ENCODE measurements at places on chromosomes 4 and X.

- DNase-seq: no peak
Observed at GRCh38 chrX:24099394-24099793, 44.6 kb downstream of the EIF2S3 start.

- DNase-seq: no peak
Observed at GRCh38 chrX:31500921-31501320, 429.1 kb upstream of the FTHL17 start.

DNA sequence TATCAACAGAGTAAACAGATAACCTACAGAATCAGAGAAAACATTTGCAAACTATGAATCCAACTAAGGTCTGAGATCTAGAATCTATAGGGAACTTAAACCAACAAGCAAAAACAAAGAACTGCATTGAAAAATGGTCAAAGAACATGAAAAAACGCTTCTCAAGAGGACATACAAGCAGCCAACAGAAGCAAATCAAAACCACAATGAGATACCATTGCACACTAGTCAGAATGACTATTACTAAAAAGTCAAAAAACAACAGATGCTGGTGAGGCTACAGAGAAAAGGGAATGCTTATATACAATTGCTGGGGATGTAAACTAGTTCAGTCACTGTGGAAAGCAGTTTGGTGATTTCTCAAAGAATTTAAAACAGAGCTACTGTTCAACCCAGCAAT, 255.7 kb downstream of the TMEM47 start:
- no peak for DNase-seq

DNA sequence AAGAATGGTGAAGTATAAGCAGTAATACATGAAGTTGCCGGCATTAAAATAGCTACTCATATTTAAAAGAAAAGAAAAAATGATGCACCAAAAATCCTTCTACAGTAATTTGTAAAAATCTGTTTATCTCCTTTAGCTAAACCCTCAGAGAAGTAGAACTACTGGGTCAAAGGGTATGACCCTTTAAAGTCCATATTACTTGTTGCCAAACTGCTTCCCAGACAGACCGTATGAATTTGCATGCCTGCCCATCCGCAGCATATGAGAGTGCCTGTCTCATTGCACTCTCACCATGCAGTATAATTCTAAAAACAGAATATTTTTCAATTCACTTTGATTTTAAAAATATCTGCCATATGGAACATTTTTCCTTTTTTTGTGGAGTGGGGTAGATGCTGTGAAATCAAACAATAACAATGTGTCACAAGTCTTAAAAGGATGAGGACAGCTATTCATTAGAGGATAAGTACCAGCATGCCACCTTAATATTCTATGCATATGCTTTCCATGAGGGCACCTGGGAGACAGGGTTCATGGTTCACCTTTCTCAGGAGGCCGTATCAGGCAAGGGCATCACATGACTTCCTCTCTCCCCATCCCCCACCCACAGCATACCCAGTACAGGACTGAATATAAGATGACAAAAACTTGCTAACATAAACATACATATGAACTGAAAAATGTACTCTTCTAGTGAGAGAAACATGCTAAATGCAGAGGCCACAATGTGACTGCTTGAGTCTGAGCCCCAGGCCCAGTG, 17.8 kb downstream of the ZDHHC9 start:
- no peak for DNase-seq

DNA sequence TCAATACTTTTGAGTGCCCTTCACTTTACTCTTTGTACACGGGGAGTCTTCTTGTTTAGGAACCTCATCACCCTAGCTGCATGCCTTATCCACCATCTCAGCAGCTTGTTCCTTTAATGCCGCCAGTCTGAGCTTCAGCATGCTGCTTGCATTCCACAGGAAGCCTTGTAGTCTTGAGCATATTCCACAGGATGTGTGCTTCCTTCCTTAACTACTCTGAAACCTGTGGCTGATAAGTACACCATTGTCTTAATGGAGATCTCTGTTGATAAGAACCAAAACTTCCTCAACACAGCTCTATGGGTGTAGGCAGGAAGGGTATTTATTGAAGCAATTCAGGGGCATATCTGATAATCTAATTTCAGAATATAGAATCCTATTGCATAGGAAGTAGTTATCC, 24.4 kb upstream of the CCNI start:
- DNase-seq: no peak

DNA sequence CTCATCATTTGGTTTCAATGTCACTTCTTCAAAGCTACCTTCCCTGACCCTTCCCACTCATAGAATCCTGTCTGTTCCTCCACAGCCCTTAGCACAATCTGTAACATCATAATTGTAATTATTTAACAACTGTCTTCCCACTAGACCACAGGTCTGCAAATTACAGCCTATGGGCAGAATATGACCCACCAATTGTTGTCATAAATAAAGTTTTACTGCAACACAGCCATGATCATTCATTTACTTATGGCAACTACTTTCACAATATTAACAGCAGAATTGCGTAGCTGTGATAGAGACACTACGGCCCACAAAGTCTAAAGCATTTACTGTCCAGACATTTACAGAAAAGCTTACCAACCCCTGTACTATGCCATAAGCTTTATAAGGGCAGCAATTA, 15.9 kb downstream of the USP46 start:
- no peak for DNase-seq

DNA sequence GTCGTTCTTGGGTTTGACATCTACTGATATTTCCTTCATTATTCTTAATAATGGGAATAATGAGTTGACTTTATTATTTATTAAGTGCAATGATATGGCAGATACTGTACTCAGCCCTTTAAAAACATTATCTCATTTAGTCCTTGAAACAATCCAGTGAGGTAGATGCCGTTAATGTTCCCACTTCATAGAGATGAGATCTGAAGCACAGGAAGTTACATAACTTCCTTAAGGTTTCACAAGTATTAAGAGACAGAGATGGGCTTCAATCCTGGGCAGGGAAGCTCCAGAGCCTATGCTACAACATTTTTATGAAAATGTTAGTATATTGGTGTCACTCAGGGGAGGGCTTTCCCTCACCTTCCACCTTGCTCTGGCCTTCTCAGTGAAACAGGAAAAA, 9.7 kb upstream of the KLHL13 start:
- DNase-seq: no peak

GRCh38 chr4:26780539-26780938, 80.1 kb upstream of the STIM2 start:
- DNase-seq: no peak

GRCh38 chr4:48369248-48369647, 27.9 kb downstream of the SLAIN2 start:
- no peak for DNase-seq

DNA sequence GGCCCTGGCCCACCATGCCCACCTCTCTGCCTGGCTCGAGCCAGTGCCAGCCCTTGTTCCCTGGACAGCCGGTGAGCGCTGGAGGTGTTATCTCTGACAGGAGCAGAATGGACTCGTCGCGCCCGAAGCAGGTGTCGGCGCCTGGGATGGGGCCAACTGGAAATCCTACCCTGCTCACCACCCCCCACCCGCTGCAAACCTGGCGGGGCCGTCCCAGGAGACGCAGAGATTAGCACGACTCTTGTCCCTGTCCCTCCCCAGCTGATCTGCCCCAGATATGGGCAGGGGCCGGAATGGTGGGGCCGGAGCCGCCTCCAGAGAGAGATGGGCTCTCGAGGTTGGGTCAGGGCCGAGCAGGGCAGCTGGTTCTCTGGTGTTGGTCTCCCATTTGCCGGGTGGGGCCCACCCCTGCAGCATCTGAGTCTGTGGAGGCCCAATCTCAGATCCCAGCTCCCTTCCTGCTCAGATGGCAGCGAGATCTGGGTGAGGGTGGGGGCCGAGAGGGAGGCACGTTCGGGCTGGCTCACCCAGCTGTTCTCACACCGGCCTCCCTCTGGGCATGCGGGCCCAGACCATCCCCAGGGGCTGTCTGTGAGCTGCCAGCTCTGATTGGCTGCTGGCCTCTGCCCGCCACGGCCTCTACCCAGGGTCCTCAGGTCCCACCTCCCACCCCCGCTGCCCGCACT, 20.1 kb upstream of the FGFR3 start:
- no peak for DNase-seq

GRCh38 chr4:145482209-145483037, 770 bp downstream of the SMAD1 start:
- DNase-seq: peak; percentile 70

GRCh38 chr4:89590128-89590527, 246.8 kb downstream of the SNCA start:
- no peak for DNase-seq

DNA sequence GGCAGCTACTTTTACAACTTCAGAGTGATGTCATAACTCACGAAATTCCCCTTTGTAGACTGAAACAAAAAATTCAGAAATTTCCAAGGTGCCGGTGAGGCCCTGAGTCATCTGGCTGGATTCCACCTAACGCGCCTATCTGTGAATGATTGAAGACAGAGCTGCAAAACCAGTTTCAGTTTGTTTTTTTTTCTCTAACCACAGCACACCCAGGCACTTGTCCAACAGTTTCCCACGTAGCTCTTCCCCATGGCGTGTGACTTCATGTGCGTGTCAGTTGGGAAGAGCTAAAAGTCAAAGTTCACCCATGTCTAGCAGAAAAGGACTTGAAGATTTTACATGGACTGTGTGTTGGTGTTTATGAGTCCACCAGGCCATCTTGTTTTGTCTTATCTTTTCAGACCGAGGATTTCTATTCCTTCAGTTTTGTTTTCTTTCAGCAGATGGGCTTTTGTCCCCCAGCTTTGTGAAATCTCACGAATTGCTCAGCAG, 16.4 kb downstream of the TCEANC start:
- peak; percentile 37 for DNase-seq

- DNase-seq: no peak
Observed at GRCh38 chr4:123587983-123588494, 191.4 kb downstream of the SPRY1 start.

DNA sequence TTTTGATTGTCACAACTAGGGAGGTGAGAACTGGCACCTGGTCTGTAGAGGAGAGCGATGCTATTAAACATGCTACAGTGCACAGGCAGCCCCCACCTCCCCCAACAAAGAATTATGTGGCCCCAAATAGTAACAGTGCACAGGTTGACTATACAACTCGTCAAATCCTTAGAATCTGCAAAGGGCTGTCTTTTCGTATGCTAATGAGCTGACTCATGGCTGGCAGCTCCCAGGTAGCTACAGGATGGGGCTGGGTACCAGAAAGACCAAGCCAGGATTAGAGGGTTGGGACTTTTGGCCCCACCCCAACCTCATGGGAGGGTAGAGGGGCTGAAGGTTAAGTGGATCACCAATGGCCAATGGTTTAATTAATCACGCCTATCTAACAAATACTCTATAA, 104.7 kb upstream of the SORBS2 start:
- no peak for DNase-seq

DNA sequence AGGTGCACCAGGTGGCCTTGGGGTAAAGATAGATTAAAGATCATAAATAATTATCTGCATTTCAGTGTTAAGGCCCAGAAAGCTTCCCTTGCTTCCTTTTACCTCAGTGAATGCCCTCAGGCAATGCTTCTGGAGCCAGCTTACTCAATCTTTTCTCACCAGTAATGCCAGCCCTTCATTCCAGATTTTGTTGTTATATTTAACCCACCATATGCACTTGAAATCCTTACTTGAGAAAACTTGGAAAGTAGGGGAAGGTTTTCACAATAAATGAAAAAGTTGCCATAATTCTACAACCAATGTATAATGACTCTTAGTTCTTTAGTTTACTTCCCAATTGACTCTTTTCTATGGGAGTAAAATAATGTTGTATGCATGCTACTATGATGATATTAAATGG, 17.1 kb upstream of the PBDC1 start:
- DNase-seq: no peak

- no peak for DNase-seq
Observed at GRCh38 chrX:139850968-139851367, 81.9 kb downstream of the ATP11C start.

DNA sequence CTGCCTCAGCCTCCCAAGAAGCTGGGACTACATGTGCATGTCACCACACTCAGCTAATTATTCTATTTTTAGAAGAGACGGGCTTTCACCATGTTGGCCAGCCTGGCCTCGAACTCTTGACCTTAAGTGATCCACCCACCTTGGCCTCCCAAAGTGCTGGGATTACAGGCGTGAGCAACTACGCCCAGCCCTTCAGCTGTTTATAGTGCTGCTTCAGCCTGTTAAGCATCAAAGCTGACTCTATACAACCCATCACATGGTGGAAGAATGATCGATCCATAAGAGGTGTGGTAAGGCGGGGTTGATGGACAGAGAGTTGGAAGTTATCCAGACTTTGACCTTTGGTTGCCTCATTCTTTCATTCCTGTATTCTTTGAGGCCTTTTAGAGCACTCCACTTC, 56.2 kb upstream of the RAPGEF2 start:
- DNase-seq: no peak

- peak; percentile 25 for DNase-seq
Observed at GRCh38 chr4:46389301-46389775, 590 bp downstream of the GABRA2 start.

- DNase-seq: no peak
Observed at GRCh38 chr4:53994382-53995102, 69.9 kb downstream of the CHIC2 start.

DNA sequence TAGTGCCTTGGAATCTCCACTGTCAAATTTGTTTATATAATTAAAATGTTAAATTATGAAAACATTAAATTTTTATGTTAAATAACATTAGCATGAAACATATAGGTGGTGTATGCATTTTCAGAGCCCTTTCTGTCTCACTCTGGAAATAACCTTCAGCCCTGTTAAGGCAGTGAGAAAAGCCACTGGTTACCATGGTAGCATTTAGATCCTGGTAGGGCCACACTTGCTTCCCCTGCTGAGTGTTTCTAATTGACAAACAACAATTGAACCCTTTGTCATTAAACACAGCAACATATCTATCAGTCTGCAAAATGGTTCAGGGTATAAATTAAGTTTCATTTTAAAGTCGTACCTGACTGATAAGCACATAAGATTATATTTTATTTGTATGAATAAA, 63.5 kb downstream of the PDK3 start:
- no peak for DNase-seq

DNA sequence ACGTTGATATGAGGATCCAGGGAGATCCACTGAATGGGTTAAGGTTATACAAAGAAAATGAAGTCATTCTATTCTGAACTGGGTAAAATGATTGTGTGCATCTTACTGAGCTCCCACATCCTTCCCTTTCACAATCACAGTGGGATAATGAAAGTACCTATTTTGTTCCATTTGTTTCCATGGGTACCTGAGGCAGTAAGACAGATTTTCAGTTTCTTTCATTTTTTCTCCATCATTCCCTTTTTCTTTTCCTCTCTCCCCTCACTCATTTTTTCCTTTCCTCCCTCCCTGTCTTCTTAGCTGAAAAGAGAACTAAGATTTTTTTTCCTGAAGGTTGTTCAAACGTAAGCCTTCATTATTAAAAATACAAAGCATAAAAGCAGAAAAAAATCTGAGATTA, 4.6 kb downstream of the GRIA2 start:
- no peak for DNase-seq

DNA sequence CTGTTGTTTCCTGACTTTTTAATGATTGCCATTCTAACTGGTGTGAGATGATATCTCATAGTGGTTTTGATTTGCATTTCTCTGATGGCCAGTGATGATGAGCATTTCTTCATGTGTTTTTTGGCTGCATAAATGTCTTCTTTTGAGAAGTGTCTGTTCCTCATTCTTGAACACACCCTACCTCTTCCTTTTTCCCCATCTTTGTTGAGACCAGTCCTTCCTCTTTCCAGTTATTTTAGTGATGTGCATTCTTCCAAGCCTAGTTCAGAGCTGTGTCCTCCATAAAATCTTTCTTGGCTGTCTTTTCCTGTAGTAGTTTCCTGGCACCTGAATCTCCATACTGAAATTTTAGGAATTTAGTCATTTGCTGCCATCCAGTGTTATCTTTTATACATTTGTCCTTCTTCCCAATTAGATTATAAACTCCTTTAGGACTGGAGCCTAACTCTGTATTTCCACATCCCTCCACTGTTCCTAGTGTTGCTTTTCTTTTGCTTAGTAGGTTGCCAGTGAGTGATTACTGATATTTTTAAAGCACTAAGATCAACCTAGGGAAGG, 11.4 kb downstream of the FHIP1A start:
- DNase-seq: no peak

All from left ventricle myocardium superior (tissue), 1 donor.